Cerebellum (tissue), 4 donors: ENCODE measurements at places on chromosomes 12 and 14. TPM values are rescaled to one million over a fixed set of nuclear protein-coding genes. Genes with fewer than 3 reads are reported as not detected.

GRCh38 chr12:75685617-75686225 is 174.3 kb upstream of the KRR1 start:
- DNase-seq, result no peak

DNA sequence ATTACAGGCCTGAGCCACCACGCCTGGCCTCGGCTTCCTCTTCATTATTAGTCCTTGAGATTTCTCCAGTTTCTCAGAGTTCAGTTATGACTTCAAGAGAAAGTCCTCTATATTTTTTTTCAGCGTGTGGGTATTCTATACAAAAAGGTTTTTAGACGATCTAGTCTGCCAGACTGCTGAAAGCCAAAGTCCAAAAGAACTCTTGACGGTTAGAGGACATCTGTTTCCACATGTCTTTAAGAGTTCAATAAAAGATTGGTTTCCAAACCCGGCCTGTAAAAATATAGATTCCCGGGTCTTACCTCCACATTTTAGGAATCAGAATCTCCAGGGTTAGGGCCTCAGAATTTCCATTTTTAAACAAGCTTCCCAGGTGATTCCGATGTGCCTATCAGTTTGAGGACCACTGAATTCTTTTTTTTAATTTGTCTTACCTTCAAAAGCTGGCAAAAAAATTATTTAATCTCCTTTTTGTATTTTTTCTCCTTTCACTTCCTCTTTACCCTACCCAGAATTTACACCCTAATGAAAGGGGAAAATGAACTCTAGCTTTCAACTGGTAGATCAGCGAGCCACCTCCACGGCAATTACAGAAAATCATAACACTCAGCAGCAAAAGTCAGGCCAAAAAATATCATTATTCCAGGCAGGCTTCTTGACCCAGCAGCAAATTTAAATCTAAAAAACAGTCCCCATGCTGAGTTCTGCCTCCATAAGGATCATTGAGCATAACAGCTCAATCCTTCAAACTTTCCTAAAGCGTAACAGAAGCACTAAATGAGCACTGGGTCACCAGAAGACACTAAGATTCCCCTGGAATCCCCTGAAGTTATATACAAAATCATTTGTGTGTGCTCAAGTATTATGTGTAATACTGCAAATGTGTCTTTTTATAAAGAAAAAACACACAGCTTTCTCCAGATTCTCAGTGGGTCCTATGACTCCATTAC is 8.7 kb downstream of the NT5DC3 start:
- no peak for DNase-seq

DNA sequence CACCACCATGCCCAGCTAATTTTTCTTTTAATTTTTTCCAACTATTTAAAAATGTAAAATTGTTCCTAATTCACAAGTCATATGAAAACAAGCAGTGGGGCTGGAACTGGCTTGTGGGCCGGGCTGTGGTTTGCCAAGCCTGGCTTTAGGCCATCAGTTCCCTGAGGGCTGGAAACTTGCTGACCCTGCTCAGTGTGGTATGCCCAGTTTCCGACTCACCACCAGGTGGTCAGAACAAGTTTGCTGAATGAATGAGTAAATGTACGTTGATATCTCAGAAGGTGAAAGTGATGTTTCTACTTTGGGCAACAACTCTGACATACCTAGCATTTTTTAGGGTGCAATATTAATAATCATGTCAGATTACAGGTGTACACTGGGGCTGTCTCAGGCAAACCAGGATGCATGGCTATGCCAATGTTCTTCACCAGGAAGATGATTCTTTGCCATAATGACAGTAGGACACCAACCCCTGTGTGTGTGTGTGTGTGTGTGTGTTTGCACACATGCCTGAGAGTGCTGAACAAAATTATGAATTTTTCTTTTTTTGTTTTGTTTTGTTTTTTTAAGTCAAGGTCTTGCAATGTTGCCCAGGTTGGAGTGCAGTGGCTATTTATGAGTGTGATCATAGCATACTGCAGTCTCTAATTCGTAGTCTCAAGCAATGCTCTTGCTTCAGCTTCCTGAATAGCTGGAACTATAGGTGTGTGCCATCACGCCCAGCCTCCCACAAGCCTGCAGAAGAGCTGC is 106.1 kb downstream of the PTPN11 start:
- no peak for DNase-seq

GRCh38 chr12:108685469-108686260 is 45.7 kb downstream of the CORO1C start:
- DNase-seq, result no peak

- no peak for DNase-seq
These were observed 2.5 kb upstream of the SMARCD1 start for GRCh38 chr12:50082644-50083043.

- DNase-seq, result no peak
These were observed 60.2 kb upstream of the ACTN1 start for GRCh38 chr14:69039288-69039628.

DNA sequence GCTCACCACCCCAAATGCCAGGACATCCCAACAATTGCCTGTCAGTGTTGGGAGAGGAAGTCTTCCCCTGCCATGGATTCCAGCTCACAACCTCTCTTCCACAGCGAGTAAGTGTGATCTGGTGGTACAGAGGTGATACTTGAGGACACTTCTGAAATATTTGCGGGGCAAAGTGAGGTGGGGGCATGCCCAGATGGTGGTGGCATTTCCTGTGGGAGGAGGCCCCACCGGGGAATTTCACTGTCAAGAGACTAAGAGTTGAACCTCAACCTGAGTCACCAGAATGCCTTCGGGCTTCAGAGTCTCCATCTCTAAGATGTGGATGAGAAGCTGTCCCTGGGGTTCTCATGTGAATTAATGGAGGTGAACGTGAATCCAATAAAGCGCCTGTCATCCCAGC is 122.3 kb upstream of the RFLNA start:
- DNase-seq, result no peak

DNA sequence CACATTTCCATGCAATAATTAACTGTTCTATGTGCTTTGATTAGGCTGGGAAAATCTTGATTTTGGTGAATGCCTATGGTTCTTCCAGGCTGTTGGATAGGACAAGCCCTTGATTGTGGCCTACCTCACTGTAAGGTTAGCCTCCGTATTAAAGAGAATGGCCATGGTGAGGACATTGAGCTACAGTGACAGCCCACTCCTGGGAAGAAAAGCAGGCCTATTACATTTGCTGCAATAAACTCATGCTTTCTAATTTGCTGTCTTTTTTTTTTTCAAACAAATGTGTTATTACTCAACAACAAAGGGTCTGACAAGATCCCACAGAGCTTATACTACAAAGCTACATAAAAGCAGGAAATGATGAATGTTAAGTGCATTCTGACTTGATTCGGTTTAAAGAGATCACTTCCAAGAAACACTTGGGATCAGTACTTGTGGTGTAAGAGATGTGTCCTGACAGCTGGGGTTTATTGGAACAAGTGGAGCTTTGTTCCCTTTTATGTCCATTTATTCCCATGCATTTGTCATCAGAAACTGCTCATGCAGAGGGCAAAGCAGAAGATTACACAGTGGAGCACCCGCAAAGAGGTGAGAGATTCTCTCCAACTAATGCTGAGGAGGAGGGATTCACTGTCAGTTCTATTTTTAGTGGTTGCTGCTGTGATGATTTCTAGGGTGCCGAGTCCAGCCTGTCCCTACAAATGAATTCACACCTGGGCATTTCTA is 29.1 kb upstream of the KCNK10 start:
- no peak for DNase-seq

DNA sequence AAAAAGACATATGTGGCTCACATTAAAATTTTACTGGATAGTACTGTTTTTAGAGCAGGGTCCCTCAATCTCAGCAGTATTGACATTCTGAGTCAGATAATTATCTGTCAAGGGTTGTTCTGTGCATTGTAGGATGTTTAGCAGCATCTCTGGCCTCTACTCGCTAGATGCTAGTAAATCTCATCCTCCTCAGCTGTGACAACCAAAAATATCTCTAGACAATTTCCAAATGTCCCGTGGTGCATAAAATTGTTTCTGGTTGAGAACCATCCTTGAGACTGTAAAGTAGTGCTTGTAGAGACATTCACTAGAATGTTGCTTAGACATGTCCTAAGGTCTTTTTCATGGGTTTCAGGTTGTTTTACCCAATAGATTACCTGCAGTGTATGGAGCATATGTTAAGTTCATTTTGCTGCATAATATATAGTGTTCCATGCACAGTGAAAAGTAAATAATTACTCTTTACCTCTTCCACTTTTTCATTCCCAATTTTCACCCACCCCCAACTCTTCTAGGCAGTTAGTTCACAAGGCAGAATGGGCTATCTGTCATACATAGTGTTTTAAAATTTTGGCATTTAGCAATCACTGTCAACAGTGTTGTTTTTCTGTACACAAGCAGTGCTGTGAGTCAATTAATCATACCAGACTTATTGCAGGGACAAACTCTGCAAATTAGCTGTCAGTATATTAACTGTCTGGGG is 200.2 kb upstream of the SLC38A2 start:
- DNase-seq, result no peak

DNA sequence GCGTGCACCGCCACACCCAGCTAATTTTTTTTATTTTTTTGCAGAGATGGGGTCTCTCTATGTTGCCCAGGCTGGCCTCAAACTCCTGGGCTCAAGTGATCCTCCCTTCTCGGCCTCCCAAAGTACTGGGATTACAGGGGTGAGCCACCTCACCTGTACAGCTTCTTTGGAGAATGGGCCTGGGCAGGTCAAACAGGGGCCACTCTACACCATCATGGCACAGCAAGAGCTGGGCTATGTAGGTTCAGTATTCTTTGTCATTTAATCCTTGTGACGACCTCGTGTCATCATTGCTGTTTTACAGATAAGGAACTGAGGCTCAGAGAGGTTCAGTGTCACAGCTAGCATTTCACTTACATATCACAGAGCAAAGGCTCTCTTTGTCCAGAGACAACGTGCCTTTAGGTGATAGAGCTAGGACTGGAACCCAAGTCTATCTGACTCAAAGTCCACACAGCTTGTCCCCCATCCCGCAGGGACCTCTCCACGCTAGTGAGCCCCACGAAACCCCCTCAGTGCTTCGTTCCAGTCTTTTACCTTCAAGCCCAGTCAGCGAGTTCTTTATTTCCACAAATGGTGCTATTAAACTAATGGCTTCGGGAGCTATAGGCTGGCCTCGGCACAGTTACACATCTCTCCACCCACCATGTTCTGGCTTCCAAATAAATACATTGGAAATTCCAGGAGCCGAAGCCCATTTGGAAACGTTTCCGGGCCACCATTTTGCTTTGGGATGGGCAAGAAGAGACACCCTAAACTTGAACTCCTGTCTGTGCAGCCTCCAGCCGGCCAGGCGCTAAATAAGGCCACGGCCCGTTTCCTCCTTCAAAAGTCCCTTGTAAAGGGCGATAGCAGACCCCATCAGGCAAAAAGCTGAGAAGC is 660 bp upstream of the MAP1LC3B2 start:
- no peak for DNase-seq

DNA sequence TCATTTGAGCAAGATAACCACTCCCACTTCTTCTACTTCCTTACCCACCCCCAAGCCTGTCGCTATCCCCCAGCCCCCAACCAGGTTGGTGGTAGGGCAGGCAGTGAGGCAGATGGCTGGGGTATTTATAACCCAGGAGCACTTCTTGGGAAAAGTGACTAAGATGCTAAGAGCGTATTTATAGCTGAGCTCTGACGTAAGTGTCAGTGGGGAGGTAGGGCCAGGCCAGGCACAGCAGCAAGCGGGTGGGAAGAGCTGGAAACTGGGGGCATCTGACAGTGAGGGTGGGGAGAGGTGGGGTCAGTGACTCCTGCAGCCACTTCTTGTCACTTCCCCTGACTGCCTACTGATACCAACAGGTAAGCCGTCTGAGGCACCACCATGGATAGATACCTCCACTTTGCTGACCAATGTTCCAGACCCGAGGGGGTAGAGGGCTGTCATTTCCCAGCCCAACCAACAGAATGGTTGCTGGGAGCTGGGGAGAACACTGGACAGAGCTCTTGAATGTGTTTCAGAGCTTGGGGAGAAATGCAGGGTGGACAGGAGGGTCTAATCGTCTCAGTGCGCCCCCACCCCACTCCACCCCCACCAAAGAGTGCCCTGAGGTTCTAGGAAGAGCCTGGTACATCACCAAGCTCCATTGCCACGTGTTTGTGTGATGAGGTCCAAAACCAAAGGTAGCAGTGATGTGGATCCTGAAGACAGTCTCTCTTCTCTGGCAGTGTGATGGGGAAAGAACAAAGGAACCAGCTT is 2.7 kb upstream of the INHBE start:
- peak; percentile 60 for DNase-seq

DNA sequence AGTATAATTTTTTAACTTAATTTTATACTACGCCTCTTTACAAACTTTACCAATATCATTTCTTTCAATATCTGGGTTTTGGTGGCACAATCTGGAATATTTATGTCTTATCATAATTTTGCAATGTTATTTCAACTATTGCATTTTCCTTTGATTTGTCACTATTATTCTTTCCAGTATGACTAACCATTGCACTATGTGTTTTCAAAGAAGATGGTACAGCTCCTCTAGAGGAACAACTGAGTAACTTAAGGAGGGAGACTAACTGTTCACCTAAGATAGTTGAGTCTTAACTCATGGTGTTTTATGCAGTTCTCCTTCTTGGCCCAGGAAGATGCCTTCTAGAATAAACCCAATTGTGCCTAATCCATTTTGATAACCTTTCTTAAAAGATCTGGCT is 60.5 kb upstream of the KIF21A start:
- no peak for DNase-seq

DNA sequence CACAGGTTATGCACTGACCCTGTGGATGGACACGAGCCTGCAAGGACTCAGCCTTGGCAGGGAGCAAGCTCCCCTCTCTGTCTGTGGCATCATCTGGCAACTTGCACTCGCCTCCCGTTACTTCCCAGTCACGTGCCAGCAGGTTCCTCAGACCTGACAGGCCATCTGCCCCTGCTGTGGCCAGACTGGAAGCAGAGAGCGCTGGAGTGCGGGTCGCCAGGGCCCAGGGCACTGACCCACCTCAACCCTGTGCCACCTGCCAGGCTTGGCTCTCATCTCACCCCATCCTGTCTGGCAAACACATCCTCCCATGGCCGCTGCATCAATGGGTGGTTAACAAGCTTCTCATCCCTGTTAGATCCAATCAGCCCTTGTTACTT is 28.4 kb downstream of the SLC6A12 start:
- peak; percentile 73 for DNase-seq

GRCh38 chr12:118456741-118457140 is 80.4 kb downstream of the SUDS3 start:
- DNase-seq, result no peak

GRCh38 chr12:50720085-50720484 is 43.8 kb upstream of the ATF1 start:
- DNase-seq, result no peak

Gene C1S
- total RNA-seq, result 14.7 TPM

Gene PRB2
- total RNA-seq, result not detected

Gene DLGAP5
- 12.6 TPM for total RNA-seq
